ENCODE measurements at places on chromosomes 13 and 19.
A peak's percentile ranks its signal among the peaks of the same experiment; 100 is the strongest.

GRCh38 chr19:3860499-3860898 lies 8.3 kb downstream of the ZFR2 start:
- no peak for DNase-seq

DNA sequence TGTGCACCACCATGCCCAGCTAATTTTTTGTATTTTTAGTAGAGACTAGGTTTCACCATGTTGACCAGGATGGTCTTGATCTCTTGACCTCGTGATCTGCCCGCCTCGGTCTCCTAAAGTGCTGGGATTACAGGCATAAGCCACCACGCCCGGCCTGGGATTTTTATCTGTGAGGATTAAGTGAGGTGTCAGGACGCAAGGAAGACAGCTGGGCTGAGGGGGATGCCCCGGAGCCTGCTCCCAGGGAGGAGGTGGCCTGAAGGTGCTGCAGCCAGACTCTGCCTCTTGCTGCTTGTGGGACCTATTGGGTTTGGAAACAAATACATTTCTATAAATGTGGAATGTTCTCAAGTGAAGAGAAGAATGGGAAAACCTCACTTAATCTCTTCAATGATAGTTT lies 131.6 kb downstream of the OLFM4 start:
- DNase-seq = no peak

GRCh38 chr13:73096173-73096572 lies 37.4 kb downstream of the KLF5 start:
- DNase-seq = no peak

DNA sequence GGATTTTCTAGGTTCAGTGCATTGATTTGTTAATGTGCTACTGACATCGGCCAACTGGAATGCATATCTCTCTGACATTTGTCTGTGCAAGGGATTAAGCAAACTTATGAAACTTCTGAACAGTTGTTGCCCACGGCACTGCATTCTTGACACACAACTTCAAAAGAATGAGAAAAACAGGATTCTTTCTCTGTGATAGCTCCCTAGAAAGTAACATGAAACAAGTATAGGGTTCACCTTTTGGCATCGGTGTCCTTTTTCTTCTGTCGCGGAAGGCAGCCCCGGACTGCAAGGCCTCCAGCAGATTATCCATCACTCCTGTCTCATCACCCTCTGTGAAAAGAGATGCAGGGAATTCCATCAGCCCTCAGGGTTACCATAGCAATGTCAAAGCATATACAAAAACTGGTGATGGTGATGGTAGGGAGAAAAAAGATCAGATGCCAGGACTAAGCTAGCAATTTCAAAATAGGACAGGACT lies 389.2 kb downstream of the DIAPH3 start:
- DNase-seq = no peak

- no peak for DNase-seq
Measured at GRCh38 chr13:31945202-31945961, 86.2 kb upstream of the FRY start.

DNA sequence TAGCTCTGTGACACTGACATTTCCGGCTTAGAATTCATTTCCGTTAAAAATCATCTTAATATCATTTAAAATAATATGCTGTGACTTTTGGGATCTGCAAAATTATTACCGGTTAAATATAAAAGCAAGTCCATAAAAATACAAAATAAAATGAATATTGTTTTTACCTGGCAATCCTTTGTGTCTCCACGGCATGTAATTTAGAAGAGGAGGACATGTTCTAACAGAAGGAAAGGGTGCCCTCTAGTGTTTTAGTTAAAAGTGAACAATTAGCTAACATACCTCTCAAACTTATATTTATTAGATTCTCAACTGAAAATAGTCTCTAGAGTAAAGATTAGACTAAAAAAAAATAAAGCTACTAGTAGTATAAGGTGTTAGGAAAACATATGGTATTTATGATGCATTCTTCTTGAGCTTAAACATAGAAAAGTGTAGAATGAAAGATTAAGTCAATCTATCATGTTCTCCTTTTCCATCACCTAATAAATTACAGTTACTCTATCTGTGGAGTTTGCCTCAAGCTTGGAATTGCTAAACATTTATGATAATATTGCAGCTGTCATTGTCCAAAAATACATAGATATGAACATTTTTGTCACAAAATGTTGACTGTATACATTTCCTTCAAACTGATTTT lies 676.7 kb upstream of the SPRY2 start:
- DNase-seq = peak; percentile 76

- DNase-seq = no peak
Measured at GRCh38 chr19:16336571-16336970, 11.9 kb downstream of the KLF2 start.

GRCh38 chr13:21511849-21512248 lies 52.7 kb upstream of the ZDHHC20 start:
- peak; percentile 11 for DNase-seq

GRCh38 chr19:48556163-48556562 lies 4.2 kb downstream of the SULT2B1 start:
- peak; percentile 72 for DNase-seq

DNA sequence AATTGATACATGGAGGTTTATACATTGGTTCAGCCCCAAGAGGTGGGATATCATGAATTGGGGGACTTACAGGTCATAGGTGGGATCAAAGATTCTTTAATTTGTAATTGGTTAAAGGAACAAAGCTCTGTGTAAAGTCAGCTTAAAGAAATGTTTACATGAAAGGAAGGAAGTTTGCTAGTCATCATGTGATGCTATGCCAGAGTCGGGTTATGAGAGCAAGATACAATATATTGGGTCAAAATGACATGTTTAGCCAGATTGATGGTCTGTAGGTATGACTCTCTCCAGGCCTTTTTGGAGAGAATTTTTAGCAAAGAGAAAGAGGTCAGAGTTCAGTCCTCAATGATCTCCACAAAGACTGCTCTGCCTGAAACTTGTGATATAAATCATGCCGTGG lies 5.3 kb upstream of the CYSLTR2 start:
- no peak for DNase-seq

DNA sequence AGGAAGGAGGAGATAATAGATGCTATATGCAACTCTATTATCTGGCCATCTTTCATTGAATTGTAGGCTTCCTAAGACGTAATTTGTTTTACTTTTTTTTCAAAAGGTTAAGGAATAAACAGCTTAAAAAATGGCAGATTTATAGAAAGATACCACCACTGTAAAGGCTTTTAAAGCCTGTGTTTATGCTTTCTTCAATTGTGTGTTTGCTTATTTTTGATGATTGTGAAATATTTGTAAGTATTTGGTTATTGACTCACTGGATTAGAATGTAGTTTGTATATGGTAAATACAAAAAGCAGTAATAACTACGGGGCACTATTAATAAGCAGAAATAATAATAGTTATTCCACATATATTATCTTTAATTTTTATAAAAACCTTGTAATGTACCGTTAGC lies 437.9 kb downstream of the KLF5 start:
- DNase-seq = no peak

DNA sequence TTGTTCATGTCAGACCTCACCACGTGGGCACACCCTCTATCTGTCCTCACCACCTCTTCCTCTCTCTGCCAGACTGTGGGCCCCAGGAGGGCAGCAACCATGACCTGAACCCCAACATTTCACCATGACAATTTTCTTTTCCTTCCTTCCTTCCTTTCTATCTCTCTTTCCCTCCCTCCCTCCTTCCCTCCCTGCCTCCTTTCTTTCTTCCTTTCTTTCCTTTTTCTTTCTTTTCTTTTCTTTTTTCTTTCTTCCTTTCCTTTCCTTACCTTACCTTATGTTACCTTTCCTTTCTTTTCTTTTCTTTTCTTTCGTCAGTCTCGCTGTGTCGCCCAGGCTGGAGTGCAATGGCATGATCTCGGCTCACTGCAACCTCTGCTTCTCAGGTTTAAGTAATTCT lies 8.7 kb upstream of the FCER2 start:
- no peak for DNase-seq

GRCh38 chr13:54705738-54706137 lies 1677.1 kb downstream of the OLFM4 start:
- DNase-seq = no peak

DNA sequence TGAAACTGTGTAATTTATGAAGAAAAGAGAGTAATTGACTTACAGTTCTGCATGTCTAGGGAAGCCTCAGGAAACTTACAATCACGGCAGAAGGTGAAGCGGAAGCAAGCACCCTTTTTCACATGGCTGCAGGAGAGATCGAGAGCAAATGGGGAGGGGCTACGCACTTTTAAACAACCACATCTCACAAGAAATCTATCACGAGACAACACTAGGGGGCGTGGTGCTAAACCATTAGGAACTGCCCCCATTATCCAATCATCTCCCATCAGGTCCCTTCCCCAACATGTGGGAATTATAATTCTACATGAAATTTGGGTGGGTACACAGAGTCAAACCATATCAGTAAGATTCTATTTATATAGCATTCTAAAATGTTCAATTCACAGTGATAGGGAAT lies 114.8 kb upstream of the TRPC4 start:
- DNase-seq = no peak

GRCh38 chr13:92260363-92260762 lies 861.9 kb downstream of the GPC5 start:
- no peak for DNase-seq

GRCh38 chr19:38389101-38389925 lies 816 bp downstream of the SPRED3 start:
- DNase-seq = peak; percentile 83

DNA sequence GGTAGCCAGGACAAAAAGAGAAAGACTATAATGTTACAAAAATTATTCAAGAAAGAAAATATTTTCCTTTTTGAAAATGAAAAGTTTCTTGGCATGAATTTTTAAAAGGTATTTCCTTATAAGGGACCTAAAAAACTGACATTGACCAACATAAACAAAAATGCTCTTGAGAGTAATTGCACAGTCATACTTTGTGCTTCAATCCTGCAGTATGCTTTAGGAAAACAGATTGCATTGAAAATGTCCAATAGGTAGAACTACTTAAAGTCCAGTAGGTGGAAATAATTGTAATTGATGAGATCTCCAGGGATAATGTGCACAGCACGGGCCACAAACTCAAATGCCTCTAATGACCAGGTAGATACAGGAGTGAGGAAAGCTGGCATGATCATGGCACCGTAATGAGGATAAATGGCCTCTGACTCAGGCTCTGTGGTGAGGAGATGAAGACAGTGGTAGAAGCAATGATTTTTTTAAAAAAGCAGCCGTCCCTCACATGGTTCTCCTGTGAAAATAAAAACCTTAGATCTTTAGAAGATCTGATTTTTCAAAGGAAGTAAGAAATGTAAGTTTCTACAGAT lies 278.0 kb downstream of the ITGBL1 start:
- no peak for DNase-seq

GRCh38 chr19:19372656-19373416 lies 32.6 kb upstream of the GATAD2A start:
- peak; percentile 88 for DNase-seq

DNA sequence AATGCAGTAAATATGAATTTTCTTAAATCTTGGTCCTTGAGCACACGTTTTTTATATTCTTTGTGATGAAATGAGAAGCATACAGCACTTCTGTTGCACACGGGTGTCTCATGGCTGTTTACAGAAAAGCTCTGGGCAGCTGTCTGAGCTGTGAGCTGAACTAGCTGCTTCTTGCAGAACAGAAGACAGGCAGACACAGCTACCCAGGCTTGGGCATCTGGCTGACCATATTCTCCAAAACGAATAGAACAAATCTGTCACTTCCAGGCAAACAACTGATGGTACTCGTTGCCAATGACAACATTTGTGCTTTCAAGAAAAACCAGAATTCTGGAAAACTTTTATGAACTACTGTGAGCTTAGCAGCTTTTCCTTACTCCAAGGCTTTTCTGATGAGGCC lies 16.2 kb downstream of the PCID2 start:
- DNase-seq = no peak

- DNase-seq = no peak
Measured at GRCh38 chr19:944663-945241, 18.9 kb downstream of the ARID3A start.

- DNase-seq = no peak
Measured at GRCh38 chr13:76474966-76475365, 411.2 kb downstream of the KCTD12 start.

GRCh38 chr13:33099860-33100259 lies 83.6 kb downstream of the KL start:
- DNase-seq = no peak

DNA sequence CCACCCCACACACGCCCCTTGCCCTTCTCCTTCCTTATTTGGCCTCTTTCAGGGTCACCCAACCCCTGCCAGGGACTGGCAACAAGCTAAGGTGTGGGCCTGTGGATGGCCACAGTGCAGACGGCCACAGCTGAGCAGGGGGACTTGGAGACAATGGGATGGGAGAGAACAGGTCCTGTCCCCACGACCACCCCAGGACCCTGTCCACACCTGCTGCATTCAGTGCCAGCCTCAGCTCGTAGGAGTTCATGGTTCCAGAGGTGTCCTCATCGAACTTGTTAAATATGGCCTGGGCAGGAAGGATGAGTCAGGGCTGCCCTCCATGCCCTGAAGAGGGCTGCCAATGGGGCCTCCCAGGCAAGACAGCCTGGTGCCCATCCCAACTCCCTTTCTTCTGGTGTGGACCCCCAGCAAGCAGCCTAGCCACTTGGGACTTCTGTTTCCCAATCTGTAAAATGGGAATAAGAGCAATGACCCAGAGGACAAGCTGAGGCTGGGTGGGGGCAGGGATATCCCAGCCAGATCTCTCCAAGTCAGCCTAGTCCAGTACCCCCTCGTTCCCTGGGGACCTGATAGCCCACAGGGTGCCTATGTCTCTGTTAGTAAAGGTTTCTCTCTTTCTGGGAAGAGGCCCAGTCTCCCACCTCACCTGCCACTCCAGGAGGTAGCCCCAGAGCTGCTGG lies 10.6 kb downstream of the CAPN12 start:
- DNase-seq = peak; percentile 32

GRCh38 chr13:79659121-79659521 lies 178.2 kb downstream of the NDFIP2 start:
- peak; percentile 59 for DNase-seq

DNA sequence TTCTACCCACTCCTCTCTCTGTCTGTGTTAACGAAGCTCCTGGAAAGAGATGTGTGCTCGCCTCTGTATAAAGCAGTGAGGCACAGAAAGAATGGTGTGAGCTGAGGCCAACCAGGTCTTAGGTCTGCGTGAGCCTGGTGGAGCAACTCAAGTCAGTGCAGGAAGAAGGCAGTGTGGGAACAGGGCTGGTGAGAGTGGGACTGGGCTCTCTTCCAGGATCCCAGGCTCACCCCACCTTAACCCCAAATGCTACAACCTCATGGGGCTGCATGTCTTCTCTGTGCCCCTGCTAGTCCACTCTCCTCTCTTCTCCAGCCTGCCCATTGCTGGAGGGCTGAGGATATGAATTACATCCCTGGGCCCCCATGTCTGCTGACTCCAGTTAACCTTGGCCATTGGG lies 127.4 kb downstream of the DCT start:
- no peak for DNase-seq

All from dermis blood vessel endothelial cell (primary cell).